Activated T-helper 1 cell treated with anti-CD3 and anti-CD28 coated beads, Interleukin-12 subunit alpha, Interleukin-12 subunit beta, Interleukin-2, Interleukin-4 antibody, amounts not matched to agents 30 ng/mL and 10 ng/mL and 1 ng/mL, durations not matched to agents 14 hours and 24 hours and 36 hours (primary cell): ENCODE measurements at places on chromosomes 1 and 21. TPM values are rescaled to one million over a fixed set of nuclear protein-coding genes. Genes with fewer than 3 reads are reported as not detected.

SIK1 gene
- 5.5 and 8.6 TPM in 2 replicates for total RNA-seq

DDR2 gene
- total RNA-seq: 0.44 and 0.66 TPM in 2 replicates

PDPN gene
- total RNA-seq: not detected in 2 replicates

BATF3 gene
- total RNA-seq: 89.8 and 94.9 TPM in 2 replicates

HMCN1 gene
- under 0.01 TPM in 1 of 2 replicates, not detected in the other for total RNA-seq

SLC35A3 gene
- total RNA-seq: 16.0 and 16.3 TPM in 2 replicates
